Stimulated activated CD8-positive, alpha-beta memory T cell treated with anti-CD3 and anti-CD28 coated beads, Interleukin-4, amount 100 ng/mL, for 4 hours (primary cell): ENCODE measurements at places on chromosomes 12 and 14.

- DNase-seq = no peak
These were observed 472.1 kb downstream of the BCL11B start for GRCh38 chr14:98799891-98800290.

- no peak for DNase-seq
These were observed 506 bp downstream of the EMP1 start for GRCh38 chr12:13197032-13197431.

GRCh38 chr14:61322799-61323290 lies 1.5 kb downstream of the PRKCH start:
- no peak for DNase-seq

GRCh38 chr12:7145671-7146070 lies 15.5 kb downstream of the CLSTN3 start:
- no peak for DNase-seq

GRCh38 chr12:105907982-105908381 lies 230.8 kb downstream of the NUAK1 start:
- DNase-seq = no peak

GRCh38 chr14:64970776-64971477 lies 1.2 kb downstream of the RAB15 start:
- no peak for DNase-seq
